ENCODE measurements at places on chromosomes 16 and 17. TPM values are rescaled to one million over a fixed set of nuclear protein-coding genes. Genes with fewer than 3 reads are reported as not detected.

GRCh38 chr17:40219594-40220338 lies 662 bp downstream of the WIPF2 start:
- peak; percentile 54 for DNase-seq

DNA sequence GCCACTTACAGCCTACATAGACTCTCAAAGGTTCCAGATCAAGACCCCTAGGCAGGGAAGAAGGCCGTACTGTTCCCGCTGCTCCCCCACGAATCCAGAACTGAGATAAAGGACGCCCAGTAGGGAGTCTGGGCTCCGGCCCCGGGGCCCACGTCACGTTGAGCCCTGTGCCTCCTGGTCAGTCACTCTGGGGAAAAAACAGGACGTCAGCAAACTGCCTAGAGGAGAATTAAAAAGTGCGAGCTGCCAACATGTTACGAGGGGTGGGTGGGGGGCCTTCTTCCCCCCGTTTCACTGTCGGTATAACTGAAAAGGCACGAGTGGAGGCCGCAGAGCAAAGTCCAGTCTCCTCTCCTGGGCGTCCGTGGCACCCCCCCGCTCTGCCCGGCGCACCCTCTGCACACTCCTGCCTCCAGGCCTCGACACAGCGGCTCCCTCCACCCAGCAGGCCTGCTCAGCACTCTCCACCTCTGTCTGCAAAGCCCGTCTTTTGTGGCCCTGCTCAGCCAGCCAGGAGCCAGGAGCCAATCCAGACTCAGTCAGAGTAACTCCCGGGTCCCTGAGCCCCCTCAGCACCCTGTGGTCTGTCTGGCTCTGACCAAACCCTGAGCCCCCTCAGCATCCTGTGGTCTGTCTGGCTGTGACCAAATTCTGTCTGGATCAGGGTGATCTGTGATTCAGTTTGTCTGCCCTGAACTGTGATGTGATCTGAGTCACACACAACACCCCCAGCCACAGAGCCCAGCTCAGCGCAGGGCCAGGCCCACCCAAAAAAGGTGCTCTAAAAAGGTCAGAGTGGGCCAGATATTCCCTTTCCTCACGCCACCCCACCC lies 6.2 kb downstream of the ITGAE start:
- DNase-seq = no peak

- no peak for DNase-seq
These were observed 465.0 kb upstream of the MAF start for GRCh38 chr16:80065541-80065940.

GRCh38 chr16:89345642-89346150 lies 128.2 kb downstream of the ZNF778 start:
- DNase-seq = no peak

The SULT1A1 gene
- total RNA-seq = 52.4 TPM

The TAT gene
- total RNA-seq = 0.72 TPM

GRCh38 chr17:79595921-79596320 lies 14.9 kb downstream of the RBFOX3 start:
- no peak for DNase-seq

The DHRS7C gene
- total RNA-seq = 0.85 TPM

The ACSM3 gene
- total RNA-seq = 42.2 TPM

The PSMC3IP gene
- 6.4 TPM for total RNA-seq

DNA sequence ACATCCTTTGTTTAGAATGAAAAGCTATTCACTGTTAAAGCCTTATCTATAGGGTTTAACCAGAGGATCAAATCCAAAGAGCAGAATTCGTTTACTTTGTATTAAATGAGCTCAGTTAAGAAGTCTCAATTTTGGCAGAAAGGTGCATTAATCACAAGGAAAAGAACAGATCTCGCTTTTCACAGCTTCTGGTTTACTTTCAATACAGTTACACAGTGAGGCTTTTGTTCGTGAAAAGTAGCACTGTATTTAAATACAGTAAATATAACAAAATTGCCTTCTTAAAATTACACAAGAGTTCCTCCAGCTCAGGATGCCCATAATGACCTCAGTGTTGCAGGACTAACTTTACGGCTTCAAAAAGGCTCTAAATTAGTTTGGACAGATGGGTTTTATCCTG lies 669.1 kb upstream of the SALL1 start:
- no peak for DNase-seq

DNA sequence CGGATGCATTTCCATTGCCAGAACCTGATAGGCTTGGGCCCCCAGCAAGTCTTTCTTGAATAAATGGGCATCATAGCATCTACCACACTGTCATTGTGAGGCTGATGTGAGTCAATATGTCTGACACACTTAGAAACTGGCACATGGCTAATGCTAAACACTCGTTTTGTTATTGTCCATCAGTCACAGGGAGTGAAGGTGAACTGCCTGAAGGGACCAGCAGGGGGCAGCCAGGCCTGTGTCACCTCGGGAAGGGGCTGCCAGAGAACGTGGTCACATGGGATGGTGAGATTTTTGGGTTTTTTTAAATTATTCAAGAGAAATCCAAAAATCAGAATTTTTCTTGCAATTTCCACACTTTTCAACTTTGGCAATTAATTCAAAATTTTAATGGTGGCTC lies 831 bp upstream of the RCVRN start:
- no peak for DNase-seq

DNA sequence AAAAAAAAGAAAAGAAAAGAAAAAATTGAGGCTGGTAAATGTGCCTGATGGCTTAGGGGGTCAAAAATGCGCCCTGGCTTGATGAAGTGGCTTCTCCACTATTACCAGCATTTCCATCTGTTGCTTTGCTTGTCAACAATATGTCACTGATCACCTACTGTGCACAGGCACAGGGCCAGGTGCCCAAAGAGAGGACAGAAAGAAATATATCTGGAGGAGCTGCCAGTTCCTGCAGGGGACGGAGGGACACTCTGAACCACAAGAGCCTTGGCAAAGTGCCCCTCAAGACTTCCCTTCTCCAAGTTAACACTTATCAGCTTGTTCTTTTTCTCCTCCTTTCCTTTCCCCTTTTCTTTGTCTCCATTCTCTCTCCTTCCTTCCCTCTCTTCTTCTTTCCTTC lies 34.7 kb downstream of the GINS3 start:
- DNase-seq = no peak

The ENPP7 gene
- total RNA-seq = not detected

The KLHL10 gene
- total RNA-seq = 0.73 TPM

DNA sequence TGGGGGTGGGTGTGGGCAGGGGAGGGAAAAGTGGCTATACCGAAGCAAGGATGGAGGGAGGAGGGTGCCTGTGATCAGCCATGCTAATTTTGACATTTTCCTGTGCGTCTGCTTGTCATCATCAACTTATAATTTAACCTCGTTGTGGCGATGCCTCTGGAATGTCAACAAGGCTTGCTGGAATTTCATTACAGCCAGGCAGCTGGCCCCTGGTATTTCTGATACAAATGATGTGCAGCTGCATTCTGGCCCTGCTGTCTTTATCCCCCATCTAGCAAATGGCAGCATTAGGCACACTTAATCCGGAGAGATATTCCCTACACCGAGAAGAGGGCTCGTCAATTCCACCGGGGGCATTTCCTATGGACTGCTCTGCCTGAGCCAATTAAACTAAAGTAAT lies 278.3 kb upstream of the CCL2 start:
- no peak for DNase-seq

DNA sequence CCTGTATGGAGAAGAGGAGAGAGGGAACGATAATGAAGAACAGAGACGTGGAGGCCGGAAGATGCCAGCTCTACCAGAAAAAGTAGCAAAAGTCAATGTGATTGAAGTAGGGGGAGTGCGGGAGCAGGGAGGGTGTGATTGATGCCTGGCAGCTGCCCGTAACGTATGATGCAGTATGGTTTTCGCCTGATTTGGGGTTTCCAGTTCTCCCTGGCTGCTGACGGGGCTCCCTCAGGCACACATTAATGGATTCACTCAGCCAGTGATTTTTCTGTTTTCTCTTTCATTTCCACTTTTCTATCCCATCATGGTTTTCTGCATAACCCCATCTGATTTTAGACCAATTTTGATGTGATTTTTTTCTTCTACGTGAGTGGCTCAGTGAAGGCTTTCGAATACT lies 62.1 kb downstream of the PRKCA start:
- no peak for DNase-seq

GRCh38 chr17:31392856-31393748 lies 1.6 kb downstream of the RAB11FIP4 start:
- no peak for DNase-seq

DNA sequence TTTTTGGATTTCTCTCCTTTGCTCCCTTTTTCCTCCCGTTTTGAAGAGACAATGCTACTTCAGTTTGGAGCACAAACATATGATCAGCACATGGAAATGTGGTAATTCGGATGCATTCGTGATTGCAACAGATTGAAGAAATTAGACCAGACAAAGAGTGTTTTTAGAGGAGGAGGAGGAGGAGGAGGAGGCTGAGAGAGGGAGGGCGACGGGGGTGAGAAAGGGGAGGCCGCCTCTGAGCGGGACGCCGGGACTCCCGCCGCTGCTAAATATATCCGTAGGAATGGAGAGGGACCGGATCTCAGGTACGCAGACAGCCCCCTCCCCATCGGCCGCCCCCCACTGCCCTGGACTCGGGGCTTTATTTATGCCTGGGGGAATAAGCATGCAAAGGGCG lies 179.3 kb downstream of the SEC14L1 start:
- peak; percentile 37 for DNase-seq

The UTS2R gene
- not detected for total RNA-seq

GRCh38 chr17:38879878-38880665 lies 10.2 kb downstream of the LASP1 start:
- peak; percentile 48 for DNase-seq

GRCh38 chr17:16150251-16150856 lies 65.0 kb downstream of the NCOR1 start:
- no peak for DNase-seq

GRCh38 chr17:29069526-29070041 lies 26.6 kb downstream of the PIPOX start:
- DNase-seq = peak; percentile 40

The SLC6A2 gene
- total RNA-seq = 0.09 TPM

The GAST gene
- not detected for total RNA-seq

The SHBG gene
- total RNA-seq = 0.25 TPM

The RASD1 gene
- total RNA-seq = 19.2 TPM

The DPEP3 gene
- not detected for total RNA-seq

- DNase-seq = peak; percentile 90
These were observed 13.1 kb upstream of the PRR35 start for GRCh38 chr16:546909-547770.

- DNase-seq = no peak
These were observed 67.7 kb upstream of the TNRC6C start for GRCh38 chr17:77890771-77891170.

DNA sequence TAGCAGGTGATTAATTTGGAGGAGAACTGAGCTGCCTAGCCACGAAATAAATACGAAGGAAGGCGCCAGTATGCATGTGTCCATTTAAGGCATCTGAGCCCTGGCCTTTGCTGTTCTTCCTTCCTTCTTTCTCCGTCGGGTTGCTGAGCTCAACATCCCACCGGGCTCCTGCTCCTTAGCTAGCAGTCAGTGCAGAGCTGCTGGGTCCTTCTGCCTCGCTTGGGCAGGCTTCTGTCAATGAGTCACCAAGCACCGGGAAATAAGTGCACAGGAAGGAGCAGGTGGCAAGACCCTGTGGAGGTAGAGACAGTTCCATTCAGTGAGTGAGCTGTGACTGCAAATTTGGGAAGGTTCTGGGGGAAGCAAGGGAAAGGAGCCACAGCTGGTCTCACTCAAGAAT lies 120.7 kb downstream of the CCDC182 start:
- DNase-seq = no peak

DNA sequence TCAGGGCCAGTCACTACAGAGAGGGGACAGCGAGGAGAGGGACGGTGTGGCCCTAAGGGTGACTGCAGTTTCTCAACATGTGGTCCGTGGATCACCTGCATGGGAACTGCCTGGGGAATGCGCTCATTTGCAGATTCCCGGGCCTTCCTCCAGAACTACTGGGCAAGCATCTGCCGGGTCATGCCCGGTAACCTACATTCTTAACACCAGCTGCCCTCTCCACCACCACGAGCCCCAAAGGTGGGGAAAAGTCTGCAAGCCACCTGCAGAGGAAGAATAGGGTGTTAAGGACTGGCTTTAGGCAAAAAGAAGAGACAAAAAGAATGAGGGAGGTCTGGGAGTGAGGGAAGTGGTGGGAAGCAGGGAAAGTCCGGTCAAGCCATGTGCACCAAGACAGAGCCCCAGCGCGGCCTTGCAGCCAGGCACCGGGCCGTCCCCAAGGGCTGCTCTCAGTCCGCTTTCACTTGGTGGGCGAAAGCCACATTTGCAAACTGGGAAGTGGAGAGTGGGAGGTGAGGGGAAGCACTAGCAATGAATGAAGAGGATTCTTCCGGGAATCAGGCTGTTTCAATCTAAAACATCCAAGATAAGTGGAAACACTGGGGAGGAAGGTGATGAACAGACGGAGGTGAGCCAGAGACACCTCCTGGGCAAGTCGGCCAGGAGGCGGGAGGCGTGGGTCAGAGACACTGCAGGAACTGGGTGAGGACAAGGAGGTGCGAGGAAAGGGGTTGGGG lies 70.3 kb downstream of the N4BP1 start:
- no peak for DNase-seq

DNA sequence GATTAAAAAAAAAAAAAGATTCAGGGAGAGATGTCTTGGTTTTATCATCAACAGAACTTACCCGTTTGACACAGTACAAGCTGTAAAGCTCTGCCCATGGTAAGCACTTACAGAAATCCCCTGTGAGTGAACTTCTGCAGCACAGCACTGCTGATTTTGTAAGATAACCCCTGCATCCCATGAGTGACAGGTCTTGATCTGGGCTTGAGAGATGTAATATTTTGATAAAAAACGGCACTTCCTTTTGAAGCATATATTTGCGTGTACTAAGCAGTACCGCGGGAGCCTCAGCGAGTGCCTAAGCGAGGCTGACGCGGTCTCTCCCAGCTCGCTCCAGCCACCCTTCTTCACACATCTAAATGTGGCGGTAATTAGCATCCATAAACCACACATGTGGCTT lies 50.5 kb downstream of the IKZF3 start:
- DNase-seq = no peak
